HAP-1 (cell line): ENCODE measurements at places on chromosomes 2 and 18.

DNA sequence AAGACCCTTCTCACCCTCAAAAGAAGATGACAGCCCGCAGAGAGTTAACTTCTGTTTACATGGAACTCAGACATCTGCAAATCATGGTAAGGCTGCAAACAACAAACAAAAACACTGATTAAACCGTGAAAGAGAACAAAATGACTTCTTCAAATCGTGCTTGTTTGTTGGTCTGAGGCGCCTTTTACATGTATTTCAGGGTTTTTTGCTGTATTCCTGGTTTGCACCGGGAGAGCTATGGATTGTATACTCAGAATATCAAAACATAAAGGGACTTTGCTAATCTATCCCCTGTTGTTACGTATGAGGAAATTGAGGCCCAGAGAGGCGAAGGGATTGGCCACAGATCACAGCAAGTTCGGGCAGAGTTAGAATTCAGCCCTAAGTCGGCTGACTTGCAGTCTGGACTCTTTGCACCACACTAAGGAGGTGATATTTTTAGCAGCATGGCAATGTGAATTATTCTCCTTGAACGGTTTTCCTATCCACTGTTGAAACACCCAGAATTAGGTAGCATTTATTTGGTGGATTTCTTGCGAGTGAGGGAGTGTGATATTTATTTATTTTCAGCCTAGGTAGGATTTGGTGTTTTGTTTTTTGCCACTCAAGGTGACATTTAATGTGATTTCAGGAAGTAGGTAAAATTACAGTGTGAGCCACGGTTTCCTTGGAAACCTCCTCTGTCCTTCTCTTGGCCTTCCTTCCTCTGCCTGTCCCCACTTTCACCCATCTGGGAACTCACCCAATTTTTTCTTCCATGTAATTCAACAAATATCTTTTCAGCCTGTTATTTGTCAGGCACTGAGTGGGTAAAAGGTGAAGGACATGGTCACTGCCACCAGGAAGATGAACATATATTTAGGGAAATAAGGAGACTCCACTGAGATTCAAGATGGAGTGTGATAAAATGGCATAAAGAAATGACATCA, 980 bp upstream of the PDE6D start:
- peak; percentile 14 for DNase-seq

- no peak for DNase-seq
These were observed 20.3 kb downstream of the RAB3GAP1 start for GRCh38 chr2:135072125-135072997.

DNA sequence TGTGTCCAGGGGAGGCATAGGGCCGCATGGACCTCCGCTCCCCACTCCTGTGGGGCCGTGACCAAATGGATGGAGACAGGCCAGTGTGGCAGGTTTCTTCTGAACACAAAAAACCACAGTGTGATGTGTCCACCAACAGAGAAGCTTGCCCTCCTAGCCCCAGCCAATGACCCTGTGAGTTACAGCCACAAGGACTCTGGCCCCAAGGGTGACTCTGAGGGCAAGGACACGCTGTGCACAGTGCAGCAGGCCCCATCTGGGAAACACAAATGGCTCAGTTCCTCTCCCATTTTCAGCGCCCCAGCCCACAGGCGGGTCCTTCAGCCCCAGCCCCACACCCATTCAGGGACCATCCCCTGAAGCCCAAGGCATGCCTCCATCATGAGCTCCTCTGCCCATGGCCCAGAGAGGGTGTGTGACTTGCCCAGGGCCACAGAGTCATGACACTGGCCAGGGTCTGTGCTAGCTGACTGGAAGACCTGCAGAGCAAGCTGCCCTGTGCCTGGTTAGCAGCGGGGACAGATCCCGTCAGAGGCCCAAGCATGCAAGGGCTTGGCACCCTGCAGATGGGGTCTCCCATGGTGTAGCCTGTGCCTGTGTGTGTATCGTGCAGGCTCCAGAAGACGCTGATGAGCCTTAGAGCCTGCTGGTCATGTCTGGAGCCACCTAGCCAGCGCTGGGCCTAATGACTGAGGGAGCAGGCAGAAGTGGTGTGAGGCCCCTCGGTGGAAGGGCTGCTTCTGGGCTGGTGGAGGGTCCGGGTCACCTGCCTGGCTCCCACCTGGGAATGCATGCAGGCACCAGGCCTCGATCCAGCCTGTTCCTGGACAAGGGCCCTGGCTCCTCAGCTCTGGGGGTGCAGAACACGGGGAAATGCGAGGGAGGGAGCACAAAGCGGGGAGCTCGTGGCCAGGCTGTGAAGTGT, 47.7 kb downstream of the HS6ST1 start:
- DNase-seq: no peak

DNA sequence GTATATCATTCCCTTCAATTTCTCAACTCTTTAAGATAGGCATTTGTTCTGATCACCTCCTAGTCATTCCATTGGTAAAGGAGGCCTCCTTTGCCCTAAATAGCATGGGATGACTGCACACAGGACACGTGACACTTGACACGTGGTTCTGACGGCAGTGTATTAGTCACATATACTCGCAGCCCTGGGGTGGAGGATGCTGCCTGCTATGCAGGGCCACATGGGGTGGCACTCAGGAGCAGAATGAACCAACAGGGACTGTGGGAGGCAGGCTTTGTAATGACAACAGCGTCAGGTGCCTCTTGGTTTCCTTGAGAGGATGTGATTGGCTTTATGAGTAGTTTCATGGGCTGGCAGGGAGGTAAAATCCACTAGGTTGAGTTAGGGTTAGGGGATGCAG, 9.3 kb upstream of the KCNS3 start:
- no peak for DNase-seq

DNA sequence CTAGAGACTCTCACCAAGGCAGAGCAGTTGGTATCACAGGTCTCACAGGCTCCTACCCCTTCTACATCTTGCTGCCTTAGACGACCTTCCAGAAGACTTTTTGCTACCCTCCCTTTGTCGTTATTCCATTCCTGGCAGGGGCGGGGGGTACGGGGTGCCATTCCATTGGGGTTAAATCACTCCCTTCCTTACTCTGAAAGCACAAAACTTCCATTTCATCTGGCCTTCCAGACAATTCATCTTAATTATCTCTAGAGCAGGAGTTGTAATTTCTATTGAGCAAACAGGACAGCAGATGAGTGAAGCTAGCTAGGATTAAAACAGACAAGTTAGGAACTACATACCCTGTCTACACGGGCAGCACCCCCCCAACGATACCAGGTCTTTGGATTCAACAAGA, 276.2 kb upstream of the TANK start:
- no peak for DNase-seq

GRCh38 chr18:45398448-45398847, 216.8 kb upstream of the SLC14A2 start:
- no peak for DNase-seq
